Tibial artery (tissue), 4 donors: ENCODE measurements at places on chromosomes 3 and 15.

- DNase-seq = no peak
These were observed 412.9 kb downstream of the TIGIT start for GRCh38 chr3:114706591-114707232.

- no peak for DNase-seq
These were observed 767.1 kb downstream of the NTRK3 start for GRCh38 chr15:87489456-87489855.

GRCh38 chr15:51079226-51079625 is 15.5 kb downstream of the TNFAIP8L3 start:
- DNase-seq = no peak

GRCh38 chr3:109177908-109178307 is 41.4 kb downstream of the C3orf85 start:
- DNase-seq = no peak

DNA sequence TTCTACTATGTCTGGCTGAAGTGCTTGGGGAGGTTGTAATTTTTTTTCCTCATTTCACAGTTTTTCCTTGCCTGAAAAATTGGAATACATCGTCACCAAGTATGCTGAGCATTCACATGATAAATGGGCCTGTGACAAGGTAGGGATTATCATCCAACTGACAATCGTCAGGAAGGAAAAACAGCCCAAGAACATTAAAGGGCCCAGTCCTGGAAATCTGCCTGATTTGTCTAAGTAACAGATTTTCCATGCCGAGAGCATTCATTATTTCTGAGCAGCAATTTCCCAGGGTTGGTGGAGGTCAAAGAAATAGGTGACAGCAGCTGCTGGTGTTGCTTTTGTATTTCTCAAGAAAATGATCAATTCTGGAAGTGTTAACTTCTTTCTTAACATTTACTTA is 226.0 kb upstream of the CHRM5 start:
- no peak for DNase-seq

- peak; percentile 53 for DNase-seq
These were observed 91.1 kb downstream of the LINGO1 start for GRCh38 chr15:77541421-77542181.

- DNase-seq = no peak
These were observed 862.7 kb upstream of the SEMA6D start for GRCh38 chr15:46854564-46854963.

GRCh38 chr3:45701172-45701867 is 12.1 kb downstream of the SACM1L start:
- no peak for DNase-seq

GRCh38 chr3:15108869-15109268 is 9.9 kb upstream of the RBSN start:
- no peak for DNase-seq

GRCh38 chr3:100516838-100517237 is 24.4 kb downstream of the TMEM45A start:
- DNase-seq = no peak
